ENCODE measurements at places on chromosomes 6 and 20.

DNA sequence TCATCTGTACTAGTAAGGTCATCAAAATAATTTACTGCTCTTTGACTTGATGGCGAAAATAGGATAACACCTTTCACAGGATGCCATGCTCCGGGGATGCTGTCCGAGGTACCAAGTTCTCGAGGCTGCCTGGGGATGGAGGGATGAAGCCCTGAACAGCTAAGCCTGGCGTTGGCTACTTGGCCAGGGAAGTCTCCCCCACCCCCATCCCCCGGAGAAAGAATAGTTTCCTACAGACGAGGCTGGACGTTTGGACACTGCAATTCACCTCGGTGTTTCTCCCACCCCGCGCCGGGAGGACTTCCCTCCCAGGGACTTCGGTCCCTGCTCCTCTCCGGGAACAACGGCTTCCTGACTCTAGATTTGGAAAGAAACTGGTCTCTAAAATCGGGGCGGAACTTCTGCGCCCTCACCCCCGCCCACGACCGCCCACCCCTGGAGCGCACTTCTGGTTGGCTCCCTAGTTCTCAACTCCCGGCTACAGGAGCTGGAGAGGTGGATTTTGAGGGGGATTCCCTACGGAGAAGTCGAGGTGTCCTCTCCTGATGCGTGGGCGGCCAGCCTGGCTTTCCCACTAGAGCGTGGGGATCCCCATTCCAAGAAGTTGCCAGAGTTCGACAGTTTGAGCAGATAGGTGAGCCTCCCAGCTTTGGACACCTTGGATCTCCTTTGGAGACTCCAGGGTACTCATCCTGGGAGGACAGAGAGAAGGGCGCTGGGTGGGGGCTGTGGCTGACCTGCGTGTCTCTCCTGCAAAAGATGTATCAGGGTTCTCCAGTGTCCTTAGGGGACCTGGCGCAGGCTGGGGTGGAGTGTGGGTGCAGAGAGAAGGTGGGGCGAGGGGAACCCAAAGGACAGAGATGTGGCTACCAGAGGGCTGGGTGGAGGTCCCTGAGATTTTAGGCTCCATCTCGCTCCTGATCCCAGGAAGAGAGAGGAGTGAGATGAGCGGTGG is 1.1 kb downstream of the PCSK2 start:
- DNase-seq: no peak

DNA sequence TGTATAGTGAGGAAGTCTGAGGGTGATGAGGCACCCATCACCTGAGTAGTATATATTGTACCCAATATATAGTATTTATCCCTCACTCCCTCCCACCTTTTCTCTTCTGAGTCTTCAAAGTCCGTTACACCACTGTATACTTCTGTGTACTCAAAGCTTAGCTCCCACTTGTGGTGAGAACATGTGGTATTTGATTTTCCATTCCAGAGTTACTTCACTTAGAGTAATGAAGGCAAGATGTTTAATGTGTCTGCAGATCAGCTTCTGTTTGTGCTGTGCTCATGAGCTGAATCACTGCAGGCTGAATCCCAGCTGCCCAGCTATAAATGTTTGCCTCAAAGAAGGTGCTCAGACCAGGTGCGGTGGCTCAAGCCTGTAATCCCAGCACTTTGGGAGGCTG is 139.3 kb upstream of the FOXA2 start:
- DNase-seq: no peak

GRCh38 chr6:85678026-85678601 is 35.4 kb upstream of the SYNCRIP start:
- no peak for DNase-seq

- DNase-seq: no peak
These were observed 55.0 kb downstream of the QKI start for GRCh38 chr6:163469459-163469985.

DNA sequence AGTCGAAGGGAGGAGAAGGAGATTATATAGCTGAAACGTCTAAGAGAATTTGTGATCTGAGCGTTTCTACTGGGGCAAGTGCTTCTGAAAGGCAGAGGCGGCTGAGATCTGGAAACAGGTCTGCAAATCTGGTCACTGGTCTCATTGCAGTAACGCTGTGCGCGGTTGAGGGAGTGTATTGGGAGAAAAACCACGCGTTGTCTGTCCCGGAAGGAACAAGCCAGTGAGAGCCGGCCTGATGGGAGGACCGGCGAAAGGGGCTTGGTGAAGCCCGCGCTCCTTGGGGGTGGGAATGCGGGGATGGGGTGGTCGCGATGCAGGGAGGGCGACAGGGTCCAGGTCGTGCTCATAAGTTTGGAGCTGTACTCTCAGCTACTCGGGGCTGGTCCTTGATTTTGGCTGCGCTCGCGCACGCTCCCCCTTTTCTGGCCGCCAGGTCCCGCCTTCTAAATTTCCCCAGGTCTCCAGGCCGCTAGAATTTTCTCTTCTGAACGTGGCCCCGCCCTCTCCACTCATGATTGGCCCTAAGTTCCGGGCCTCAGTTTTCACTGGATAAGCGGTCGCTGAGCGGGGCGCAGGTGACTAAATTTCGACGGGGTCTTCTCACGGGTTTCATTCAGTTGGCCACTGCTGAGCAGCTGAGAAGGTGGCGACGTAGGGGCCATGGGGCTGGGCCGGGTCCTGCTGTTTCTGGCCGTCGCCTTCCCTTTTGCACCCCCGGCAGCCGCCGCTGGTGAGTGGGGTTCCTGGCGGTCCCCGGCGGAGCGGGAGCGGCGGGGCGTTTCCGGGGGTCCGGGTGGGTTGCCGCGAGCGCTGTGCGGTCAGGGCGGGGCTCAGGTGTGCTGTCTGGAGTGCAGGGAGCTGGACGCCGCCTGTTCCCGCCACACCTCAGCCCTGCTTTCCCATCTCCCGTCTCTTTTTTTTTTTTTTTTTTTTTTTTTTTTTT is at the start of gene MICB:
TSS of gene MICB (plus strand) at position 615 of the 946 bp plus-strand sequence. CDS start at position 664, 49 bp downstream.
- peak; percentile 76 for DNase-seq

- DNase-seq: no peak
These were observed 25.3 kb downstream of the MBOAT1 start for GRCh38 chr6:20186981-20187380.

- DNase-seq: no peak
These were observed 47.1 kb upstream of the FOXP4 start for GRCh38 chr6:41498968-41499599.

GRCh38 chr6:2488578-2488977 is 243.2 kb upstream of the GMDS start:
- DNase-seq: no peak

GRCh38 chr6:91386204-91386603 is 799.3 kb upstream of the MAP3K7 start:
- DNase-seq: no peak

- DNase-seq: no peak
These were observed 95.6 kb downstream of the KIF16B start for GRCh38 chr20:16477632-16478031.

DNA sequence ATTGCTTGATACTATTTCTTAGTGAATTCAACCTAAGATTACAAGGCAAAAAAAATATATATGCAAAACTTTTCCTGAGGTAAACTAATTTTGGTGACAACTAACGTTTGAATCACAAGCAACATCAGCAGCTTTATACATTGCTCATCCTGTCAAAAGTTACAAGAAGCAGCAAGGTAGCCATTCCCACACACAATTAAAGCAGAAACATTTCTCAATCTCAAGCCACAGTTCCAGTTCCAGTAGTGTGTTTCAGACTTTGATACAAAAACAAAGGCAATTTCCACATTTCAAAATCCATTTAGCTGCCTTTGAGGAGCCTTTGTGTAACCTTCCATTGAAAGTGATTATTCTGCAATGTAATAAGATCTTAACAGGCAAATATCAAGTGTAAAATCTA is 191.0 kb downstream of the WDR27 start:
- no peak for DNase-seq

DNA sequence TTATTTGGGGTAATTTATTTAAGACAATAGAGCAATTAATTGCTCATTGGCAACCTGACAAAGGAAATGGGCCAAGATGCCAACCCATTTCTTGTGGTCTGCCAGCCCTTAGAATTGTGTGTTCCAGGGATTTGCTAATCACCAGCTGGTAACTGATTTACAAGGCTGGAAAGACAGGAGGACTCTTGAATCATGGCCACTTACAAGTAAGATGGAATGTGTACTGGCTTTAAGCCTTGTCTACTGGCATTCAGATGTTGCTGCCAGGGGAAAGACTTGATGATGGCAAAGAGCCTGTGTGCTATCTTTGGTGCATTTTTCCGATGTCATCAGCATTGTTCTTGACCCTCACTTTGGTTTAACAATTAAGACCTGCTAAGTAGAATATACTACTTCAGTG is 91.0 kb downstream of the BCKDHB start:
- no peak for DNase-seq

GRCh38 chr6:111068109-111068865 is 19.0 kb upstream of the SLC16A10 start:
- DNase-seq: no peak

- no peak for DNase-seq
These were observed 41.9 kb upstream of the CTNNBL1 start for GRCh38 chr20:37651932-37652331.

- DNase-seq: no peak
These were observed 40.1 kb downstream of the VTA1 start for GRCh38 chr6:142187209-142187608.

GRCh38 chr20:62458275-62459251 is 17.2 kb downstream of the GATA5 start:
- no peak for DNase-seq

GRCh38 chr20:36480456-36481048 is 60.8 kb upstream of the MYL9 start:
- no peak for DNase-seq

GRCh38 chr6:11236076-11236750 is 3.7 kb upstream of the NEDD9 start:
- DNase-seq: no peak

- no peak for DNase-seq
These were observed 533.3 kb downstream of the HACE1 start for GRCh38 chr6:104326173-104327001.

GRCh38 chr6:88047510-88048150 is at the start of gene SPACA1:
Gene SPACA1 (plus strand): TSS chr6:88047841. CDS start chr6:88047906, 65 bp downstream.
- no peak for DNase-seq

GRCh38 chr6:90038961-90039653 is 144.8 kb downstream of the GJA10 start:
- no peak for DNase-seq

DNA sequence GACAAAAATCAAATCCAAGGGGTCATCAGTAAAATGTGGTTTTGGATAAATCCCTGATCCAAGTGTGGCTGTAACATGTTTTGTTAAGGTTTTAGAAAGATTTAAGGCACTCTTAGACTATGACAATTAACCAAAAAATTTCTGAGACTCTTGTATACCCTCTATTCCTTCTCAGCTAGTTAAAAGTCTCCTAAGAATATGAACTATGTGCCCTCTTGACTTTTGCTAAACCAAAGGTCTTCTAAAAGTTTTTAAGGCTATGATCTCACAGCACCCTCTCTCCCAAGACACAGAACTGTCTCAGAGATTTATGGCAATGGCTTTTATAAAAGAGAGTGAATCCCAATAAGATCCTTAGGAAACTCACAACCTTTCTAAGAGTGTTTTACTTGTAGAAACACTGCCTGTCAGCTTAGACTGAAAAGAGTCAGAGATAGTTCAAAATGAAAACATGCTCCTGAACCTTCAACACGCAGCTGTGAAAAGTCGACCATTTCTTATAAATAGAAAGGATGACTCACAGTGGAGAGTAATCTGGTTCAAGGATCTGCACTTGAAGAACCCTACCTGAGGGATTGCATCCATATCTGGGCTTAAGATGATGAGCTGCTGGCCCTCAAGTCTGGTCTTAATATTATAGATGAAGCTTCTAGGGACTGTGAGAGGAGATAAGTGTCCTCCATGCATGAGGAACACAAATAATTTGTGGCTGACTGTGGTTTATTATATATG is 388.4 kb upstream of the GJE1 start:
- DNase-seq: no peak

GRCh38 chr6:158939255-158940159 is 60.5 kb downstream of the RSPH3 start:
- DNase-seq: no peak

GRCh38 chr6:81977486-81977885 is 225.0 kb upstream of the TENT5A start:
- DNase-seq: no peak

DNA sequence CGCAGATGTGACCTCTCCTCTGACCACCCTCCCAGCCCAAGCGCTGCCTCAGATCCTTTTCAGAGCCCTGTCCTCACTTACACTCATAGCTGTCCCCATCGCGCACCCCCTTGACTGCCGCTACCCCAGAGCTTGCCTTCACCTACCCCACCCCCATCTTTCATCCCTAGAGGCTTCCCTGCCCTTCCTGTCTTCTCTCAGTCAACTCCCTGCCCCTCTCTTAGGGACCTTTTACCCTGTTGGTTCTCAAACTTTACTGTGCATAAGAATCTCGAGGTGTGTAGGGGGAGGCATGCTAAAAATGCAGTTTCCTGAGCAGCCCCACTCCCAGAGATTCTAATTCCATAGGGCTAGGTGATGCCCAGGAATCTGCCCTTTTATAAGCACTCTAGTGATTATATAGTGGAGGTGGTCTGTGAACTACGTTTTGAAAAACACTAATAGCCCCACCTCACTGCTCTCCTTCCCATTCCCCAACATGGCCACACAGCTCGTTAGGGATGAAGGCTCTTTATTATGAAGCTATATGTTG is 725 bp downstream of the TM9SF4 start:
- DNase-seq: no peak

DNA sequence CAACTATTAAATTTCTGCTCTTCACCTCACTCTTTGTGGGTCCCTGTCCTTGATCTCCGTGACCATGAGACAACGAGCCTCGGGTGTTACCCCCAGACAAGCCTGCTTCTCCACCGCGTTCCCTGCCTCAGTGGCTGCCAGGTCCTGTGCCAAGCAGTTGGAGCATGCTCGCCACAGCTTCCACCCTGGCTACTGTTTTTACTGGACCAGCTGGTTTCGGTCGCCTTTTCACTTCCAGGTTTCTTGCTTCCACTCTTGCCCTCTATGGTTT is 5.6 kb downstream of the TP53RK start:
- no peak for DNase-seq

- no peak for DNase-seq
These were observed 34.8 kb upstream of the CD83 start for GRCh38 chr6:14082771-14083170.

- no peak for DNase-seq
These were observed 19.0 kb upstream of the UTRN start for GRCh38 chr6:144266091-144266649.

DNA sequence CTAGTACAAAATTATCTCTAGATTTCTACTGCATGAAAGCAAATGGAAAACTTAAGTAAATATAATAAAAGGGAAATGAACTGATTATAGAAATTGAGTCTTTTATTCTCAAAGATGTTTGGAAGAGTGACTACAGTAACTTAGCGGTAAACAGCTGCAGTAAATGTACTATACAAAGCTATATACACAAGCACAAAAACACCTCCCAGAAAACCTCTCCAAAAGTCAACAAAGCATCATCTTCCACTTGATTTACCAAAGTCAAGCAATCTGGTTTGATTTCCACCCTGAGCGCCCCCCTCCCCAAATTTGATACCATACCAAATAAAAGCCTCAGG is 142.1 kb upstream of the SHLD1 start:
- DNase-seq: no peak

- no peak for DNase-seq
These were observed 11.6 kb upstream of the ARMC12 start for GRCh38 chr6:35725081-35725708.

- DNase-seq: no peak
These were observed 39.8 kb upstream of the MCM9 start for GRCh38 chr6:118974790-118975189.

Measured in activated CD8-positive, alpha-beta memory T cell treated with anti-CD3 and anti-CD28 coated beads for 1 hour (primary cell).